Esophagus muscularis mucosa (tissue), 4 donors: ENCODE measurements at places on chromosomes 3 and 15.

GRCh38 chr3:70989174-70989573, 594.4 kb downstream of the FOXP1 start:
- no peak for DNase-seq

DNA sequence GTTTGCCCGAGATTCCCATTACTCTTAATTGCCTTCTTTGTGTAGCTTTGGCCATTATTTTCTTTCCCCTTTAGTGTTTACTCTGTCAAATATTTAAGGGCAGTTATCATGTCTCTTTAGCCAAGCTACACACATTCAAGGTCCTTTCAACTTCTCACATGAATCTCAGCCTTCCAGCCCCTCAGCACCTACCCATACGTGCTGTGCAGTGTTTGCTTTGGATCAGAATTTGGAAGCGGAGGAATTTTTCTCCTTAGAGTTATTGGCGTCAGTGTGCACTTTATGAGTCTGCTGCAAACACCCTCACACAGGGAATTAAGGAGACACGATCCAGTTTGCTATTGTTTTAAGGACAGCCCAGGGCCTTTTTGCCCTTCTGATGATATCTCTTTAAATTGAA, 231.6 kb downstream of the CACNA2D3 start:
- DNase-seq: no peak

- DNase-seq: no peak
Measured at GRCh38 chr3:133023362-133023761, 14.8 kb upstream of the TMEM108 start.

DNA sequence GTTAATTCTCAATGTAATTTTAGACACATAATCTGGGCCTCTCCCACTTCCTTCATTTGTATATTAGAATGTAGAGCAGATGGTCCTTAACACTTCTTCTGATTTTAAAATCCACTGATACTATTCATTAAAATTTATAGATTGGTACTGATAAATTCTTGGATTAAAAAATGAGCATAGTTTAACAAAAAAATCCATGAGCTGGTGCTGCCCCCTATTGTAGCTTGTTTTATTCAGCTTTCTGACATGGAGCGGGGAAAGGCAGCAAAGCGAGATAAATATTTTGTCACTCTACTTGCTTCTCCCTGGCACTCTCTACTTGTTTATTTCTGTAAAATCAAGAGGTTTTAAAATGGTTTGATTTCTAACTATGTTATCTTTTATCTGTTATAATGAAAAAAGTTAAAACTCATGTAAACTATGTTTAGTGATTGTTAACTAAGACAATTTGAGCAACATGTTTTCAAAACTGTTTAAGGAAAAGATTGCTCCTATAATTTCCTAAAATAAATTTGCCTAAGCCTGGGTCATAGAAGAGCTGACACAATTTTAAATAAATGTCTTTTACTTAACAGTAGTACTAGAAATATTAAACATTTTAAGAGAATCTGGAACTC, 26.5 kb upstream of the PLOD2 start:
- no peak for DNase-seq

GRCh38 chr15:66653852-66654251, 48.2 kb upstream of the SMAD6 start:
- DNase-seq: no peak

DNA sequence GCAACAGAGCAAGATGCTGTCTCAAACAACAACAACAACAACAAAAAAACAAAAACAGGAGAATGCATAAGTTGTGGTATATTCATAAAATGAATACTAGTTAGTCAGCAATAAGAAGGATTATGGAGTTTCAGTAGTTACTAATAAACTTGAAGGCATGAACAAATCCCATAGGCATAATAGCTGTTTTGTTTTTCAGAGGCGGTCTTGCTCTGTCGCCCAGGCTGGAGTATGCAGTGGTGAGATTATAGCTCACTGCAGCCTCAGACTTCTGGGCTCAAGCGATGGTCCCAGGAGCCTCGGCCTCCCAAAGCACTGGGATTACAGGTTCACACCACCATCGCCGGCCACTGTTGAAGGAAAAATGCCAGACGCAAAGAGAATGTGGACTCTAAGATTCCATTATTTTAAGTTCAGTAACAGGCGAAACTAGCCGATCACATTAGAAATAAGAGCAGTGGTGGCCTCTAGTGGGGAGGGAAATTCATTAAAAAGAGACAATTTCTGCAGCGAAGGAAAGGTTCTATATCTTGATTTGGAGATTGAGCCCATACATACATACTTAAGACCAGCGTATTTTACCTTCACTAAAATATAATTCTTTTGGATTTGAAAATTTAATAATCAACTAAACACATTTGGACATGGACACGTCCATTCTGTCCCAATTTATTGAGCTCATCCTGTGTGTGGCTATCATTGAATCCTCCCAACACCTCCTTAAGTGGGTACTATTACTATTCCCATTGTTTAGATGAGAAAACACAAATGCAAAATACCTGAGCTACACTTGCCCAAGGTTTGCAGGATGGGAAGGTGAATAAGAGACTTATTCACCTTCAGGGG, 27.4 kb upstream of the HDAC11 start:
- DNase-seq: no peak

DNA sequence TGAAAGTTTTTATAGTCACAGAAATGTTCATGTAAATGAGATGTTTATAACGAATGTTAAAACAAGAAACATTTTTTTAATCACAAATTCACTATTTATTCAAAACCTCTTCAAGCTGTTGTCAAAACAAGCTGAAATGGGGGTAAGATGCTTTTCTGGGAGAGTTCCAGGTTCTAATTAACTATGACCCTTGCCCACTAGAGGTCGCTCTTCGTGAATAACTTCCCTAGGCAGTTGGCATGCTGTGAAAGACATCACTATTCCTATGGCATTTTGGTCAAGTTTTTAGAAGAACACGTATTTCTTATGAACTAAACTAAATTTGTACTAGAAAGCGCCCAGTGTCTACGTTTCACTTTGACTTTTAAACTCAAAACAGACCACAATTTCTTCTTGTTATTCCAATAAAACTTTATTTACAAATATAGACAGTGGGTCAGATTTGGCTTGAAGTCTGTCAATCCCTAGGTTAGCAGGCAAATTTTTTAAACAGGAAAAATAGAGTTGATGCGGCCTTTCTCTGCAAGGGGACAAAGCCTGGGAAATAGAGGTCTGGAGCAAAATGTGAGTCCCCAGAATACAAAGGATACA, 62.8 kb upstream of the CMTM8 start:
- no peak for DNase-seq

DNA sequence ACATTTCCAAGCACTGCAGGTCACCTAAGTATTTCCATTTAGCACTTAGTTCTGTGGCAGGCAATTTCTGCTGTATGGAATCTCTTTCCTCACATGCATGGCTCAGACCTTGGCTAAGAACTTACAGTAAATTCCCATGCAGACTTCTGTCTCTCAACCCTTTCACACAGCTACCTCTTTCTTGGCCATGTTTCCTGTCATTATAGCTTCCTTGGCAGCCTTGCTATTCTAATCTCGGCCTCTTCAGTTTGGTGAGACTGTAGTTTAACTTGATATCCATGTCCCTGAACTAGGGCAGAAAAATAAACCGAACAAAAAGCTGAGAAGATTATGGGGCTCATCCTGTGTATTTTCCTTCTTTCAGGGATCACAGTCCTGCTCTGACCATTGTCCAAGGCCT, 96.0 kb downstream of the SPATA16 start:
- DNase-seq: no peak

GRCh38 chr3:110995461-110996231, 76.0 kb upstream of the NECTIN3 start:
- no peak for DNase-seq

- DNase-seq: no peak
Measured at GRCh38 chr3:70982284-70982683, 601.2 kb downstream of the FOXP1 start.

DNA sequence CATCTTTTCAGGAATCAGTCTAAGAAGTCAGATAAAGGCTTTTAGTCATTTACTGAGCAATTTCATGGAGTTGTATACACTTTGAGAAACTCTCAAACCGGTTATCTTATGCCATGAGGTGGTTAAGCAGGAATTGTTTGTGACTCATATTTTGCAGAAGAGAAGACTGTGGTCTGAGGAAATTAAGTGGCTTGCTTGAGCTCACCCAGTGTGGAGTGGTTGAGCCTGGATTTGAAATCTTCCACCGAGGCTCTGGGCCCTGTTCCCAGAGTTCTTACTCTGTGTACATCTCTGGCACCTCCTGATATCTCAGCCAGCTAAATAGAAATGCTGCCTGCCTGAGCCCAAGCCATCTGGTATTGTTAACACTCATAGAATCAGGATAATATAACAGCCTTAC, 37.8 kb upstream of the BCL6 start:
- no peak for DNase-seq

DNA sequence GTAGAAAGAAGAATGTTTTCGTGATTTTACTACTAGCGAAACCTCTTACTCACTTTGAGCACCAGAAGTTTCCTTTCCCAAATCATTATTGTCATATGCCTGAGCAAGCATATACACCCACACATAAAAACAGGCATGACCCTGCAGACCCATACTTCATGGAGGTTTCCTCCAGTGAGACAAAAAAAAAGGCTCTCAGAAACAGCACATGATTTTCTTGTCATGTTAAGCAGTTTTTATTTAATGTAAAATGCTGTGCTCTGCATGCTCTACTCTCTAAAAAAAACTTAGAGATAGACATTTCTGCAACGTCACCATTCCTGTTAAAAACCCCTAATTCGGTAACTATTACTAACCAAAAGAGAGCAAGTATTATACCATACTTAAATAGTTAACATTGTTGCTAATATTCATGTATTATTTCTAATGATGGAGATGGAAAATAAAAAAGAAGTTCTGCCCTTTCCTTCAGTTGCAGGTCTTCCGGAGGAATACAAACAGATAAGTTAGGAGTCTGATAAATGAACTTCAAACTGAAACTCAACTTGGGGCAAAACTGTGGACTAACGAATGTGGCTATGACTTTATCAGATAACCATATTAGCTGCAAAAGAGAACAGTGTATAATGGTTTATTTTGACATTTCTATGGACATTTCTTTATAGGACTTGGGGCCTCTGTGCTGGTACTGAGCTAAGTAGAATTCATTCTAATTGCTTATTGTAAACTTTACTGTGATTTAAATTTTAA, 15.9 kb downstream of the CD200R1 start:
- DNase-seq: no peak

DNA sequence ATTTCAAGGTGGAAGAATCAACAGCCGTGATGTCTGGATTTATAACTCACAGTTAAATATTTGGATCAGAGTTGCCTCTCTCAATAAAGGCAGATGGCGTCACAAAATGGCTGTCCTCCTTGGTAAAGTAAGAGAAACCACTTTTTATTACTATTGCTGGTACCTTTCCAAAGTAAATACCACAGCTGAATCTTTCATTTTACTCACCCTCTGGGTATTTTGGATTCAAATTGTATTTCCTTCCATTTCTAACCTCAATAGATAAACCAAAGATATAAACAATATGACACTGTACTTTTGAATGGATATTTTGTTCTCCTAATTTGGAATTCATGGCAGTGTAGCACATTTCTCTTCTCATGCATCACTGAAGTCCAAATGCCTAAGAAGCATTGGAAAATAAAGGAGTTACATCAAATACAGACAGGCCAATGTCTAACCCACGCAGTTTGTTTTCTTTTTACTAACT, 29.5 kb downstream of the KLHL24 start:
- no peak for DNase-seq

DNA sequence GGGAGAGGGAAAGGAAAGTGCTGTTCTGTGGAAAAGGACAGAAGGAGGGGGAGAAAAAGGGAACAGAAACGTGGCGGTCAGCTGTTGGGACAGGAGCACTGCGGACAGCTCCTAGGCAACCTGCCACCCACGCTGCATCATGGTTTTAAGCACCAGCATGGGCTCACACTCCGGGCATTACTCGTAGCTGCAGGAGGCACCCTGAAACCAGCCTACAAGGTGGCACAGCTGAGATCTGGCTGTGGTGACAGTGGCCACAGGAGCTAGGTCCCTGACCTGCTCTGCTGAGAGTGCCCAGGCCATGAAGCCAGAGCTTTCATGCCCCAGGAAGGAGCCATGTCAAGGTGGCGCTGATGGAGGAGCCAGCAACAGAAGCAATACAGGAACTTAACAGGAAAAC, 161.4 kb upstream of the ST8SIA2 start:
- no peak for DNase-seq

DNA sequence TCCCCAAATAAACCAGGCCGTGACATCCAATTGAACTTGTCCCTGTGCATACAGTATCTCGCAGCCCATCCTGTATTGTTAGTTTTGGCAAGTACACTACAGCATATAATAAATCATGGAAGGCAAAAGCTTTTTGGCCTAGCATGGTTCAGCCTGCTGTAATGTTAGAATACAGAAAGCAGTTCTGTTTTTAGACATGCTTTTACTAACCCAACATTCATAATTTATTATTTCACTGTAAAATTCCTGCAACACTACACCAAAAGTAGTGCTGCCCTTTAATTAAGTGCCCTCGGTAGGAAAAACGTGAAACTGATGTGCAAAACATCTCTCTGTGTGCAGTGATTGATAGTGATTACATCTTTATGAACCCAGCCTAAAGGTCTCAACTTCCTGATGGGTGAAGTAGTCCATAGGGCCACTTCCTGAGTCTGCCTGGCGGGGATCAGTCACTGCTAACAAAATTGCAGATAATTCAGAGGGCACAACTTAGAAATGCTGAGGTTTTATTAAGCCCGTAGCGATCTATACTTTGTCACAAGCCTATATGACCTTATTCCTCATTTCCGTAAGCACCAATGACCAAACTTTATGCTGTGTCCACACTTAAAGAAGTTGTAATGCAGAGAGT, 227.8 kb downstream of the CDIN1 start:
- no peak for DNase-seq

DNA sequence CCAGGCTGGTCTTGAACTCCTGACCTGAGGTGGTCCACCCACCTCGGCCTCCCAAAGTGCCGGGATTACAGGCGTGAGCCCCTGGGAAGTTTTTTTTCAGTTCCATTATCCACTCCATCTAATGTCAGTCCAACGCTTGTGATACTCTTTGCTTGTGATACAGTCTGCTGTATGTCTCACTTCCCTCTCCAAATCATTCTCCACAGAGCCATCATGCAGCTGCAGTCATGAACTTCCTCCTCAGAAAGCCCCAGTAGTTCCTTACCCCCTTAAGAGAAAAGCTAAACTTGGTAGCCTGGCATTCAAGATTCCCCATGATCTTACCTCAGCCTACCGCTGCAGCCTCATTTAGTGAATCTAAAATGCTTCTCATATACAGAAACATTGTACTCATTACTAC, 2.3 kb downstream of the ARPC4 start:
- DNase-seq: no peak

GRCh38 chr3:150013801-150014200, 43.1 kb upstream of the PFN2 start:
- DNase-seq: no peak

DNA sequence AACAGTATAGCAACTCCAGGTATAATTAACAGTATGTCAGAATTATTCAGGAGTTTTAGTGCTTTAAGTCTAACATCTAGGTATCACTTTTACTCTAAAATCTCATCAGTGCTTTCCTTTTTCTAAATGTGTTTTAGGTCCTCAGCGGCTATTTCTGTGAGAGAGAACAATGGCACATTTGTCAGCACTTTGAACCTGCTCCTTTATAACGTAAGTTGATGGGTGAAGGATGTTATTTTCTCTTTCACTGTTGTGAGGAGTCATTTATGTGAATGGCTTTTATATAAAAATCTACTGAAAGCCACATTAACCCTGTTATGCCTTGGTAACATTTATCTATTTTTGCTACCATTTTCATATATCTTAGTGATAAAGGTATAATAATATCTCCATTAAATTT, 22.8 kb downstream of the ZPLD1 start:
- no peak for DNase-seq

- DNase-seq: no peak
Measured at GRCh38 chr3:30555968-30556367, 50.4 kb upstream of the TGFBR2 start.

- DNase-seq: no peak
Measured at GRCh38 chr3:64264501-64265109, 39.3 kb upstream of the PRICKLE2 start.
